ENCODE measurements at places on chromosomes 7 and 10.

GRCh38 chr10:123563994-123564393 lies 102.2 kb upstream of the GPR26 start:
- no peak for DNase-seq

GRCh38 chr10:48309711-48310226 lies 3.3 kb downstream of the MAPK8 start:
- DNase-seq: no peak

DNA sequence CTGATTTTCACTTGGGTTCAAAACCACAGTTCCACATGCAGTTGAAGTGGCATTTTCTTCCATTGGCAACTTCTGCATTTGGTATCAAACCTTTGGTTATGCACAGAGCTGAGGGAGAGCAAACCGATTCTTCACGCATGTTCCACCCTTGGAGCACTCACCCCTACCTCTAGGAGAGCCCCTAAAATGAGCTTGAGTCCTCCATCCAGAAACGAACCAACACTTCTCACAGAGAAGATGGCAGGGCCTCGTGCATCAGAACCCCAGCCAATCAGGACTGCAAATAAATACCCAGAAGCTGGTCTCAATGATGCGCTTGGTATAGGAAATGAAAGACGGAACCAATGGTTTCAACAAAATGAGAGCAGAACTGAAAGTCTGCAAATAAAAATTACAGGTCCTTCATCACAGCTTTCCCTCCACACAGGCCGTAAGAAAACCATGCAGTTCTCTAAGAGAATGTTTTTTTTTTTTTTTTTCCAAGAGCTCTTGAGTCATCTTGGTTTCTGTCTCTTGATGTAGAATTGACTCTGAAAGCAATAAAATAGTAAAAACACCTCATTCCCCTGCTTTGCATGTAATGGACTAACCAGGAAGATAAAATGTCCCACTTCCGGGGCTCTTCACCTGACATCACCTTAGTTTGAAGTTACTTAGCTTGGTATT lies 23.9 kb downstream of the KLF6 start:
- no peak for DNase-seq

DNA sequence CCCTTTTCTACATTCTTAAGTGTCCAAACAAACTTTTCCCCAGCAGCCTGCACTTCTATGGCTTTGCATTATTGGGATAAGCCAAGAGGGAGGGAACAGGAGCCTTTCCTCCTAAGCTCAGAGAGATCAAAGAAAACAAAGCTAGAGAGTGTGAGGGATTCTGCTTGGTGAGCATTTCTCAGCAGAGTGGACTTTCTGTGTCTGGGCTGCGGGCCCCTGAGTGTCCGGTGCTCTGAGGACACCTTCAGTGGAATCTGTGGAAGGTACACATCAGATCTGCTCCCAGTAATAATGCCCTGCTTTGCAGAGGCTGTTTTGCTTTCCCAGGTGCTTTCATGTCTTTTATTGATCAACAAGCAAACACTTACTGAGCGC lies 50.2 kb downstream of the KCNMA1 start:
- DNase-seq: no peak

- no peak for DNase-seq
Measured at GRCh38 chr10:52316500-52316899, 2.4 kb downstream of the DKK1 start.

- no peak for DNase-seq
Measured at GRCh38 chr7:45151967-45152366, 5.6 kb upstream of the RAMP3 start.

- DNase-seq: no peak
Measured at GRCh38 chr7:137867289-137867688, 20.5 kb upstream of the DGKI start.

- no peak for DNase-seq
Measured at GRCh38 chr10:11642566-11642965, 31.1 kb upstream of the USP6NL start.

GRCh38 chr10:16545116-16545736 lies 23.5 kb upstream of the C1QL3 start:
- DNase-seq: no peak

- DNase-seq: no peak
Measured at GRCh38 chr10:3806603-3807002, 21.6 kb upstream of the KLF6 start.

- no peak for DNase-seq
Measured at GRCh38 chr7:144775749-144776148, 60.1 kb downstream of the TPK1 start.

- no peak for DNase-seq
Measured at GRCh38 chr7:23467291-23467805, 2.9 kb downstream of the IGF2BP3 start.

- no peak for DNase-seq
Measured at GRCh38 chr10:4227586-4227985, 442.6 kb upstream of the KLF6 start.

DNA sequence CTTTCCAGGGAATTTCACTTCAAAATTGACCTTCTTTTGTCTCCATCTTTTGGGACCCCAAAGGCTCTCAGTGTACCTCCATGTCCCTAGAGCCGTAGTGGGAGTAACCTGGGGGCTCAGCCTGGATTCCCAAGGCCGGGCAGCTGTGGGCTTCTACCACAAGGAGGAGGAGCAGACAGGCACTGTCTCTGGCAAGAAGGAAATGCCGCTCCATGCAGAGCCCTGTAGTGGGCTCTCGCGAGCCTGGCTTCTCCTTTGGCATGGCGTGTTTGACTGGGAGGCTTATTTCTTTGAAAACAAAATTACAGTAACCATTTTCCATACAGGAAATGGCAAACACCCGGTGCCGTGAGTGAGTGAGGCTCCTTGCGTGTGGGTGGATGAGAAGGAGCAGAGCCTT lies 76.8 kb upstream of the FAM180A start:
- no peak for DNase-seq

DNA sequence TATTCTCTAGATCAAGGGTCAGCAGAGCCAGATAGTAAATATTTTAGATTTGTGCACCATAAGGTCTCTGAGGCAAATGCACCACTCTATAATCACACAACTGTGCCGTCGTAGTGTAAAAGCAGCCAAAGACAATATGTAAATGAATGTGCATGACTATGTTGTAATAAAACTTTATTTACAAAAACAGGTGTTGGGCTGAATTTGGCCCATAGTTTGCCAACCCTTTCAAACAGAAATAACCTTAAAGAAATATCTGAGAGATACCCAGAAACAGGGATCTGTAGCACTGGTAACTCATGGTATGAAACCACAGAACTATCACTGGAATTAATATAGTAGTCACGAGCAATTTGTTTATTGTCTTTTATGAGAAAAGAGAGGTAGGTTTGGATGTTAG lies 86.0 kb downstream of the ARID5B start:
- no peak for DNase-seq

GRCh38 chr7:51325261-51325676 lies 8.7 kb upstream of the COBL start:
- DNase-seq: no peak

DNA sequence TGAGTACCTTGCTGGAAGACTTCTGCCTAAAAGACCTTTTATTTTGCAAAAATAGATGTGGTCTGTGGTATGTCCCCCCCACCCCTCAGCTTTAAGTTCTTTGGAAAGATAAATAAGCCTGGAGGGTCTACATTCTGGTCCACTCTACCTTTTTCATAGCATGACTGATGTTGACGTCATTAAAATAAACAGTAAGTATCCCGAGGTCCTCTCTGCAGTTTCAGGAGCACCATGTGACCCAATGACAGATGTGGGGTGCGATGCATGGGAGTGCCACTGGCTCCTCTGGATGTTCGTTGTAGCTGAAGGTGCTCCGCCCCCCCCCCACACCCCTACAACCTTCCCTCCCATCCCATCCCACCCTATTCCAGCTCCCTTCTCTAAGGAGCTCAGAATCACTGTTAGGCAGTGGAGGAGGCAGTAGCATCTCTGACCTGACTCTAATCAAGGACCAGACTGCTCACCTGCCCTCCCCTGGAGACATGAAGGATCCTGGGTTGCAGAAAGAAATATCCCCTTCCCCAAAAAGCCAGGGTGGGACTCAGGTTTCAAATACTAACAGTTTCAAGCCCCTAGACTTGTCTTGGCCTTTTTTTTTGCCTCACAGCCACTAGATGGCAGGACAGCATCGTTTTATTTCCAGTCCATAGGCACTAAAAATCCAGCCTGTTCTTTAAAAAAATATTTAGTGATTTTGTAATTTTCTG lies 25.1 kb downstream of the CASP7 start:
- DNase-seq: peak; percentile 25

DNA sequence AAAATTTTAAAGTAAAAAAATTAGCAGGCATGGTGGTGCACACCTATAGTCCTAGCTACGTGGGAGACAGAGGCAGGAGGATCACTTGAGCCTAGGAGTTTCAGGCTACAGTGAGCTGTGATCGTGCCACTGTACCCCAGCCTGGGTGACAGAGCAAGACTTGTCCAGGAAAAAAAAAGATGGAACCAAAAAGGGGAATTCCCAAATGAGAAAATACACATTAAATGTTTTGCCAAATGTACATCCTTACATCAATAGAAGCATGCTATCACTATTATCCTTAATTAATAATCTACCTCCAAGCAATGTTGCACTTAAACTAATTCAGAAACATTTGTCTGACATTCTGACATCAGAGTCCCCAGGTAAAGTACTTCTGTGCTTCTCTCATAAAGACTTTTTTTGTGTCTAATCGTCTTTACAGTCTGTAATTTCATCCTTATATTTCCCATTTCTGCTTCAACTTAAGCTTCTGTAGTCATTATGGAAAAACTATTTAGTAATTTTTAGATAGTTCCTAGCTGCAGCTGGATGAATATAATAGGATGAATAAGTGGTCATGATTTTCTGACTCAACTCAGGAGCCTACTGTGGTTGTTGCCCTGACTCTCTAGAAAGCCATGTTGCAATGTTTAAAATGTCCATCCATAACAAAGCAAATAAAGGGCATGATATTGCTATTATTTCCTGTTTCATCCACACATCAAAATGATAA lies 57.7 kb downstream of the MYPN start:
- DNase-seq: no peak

DNA sequence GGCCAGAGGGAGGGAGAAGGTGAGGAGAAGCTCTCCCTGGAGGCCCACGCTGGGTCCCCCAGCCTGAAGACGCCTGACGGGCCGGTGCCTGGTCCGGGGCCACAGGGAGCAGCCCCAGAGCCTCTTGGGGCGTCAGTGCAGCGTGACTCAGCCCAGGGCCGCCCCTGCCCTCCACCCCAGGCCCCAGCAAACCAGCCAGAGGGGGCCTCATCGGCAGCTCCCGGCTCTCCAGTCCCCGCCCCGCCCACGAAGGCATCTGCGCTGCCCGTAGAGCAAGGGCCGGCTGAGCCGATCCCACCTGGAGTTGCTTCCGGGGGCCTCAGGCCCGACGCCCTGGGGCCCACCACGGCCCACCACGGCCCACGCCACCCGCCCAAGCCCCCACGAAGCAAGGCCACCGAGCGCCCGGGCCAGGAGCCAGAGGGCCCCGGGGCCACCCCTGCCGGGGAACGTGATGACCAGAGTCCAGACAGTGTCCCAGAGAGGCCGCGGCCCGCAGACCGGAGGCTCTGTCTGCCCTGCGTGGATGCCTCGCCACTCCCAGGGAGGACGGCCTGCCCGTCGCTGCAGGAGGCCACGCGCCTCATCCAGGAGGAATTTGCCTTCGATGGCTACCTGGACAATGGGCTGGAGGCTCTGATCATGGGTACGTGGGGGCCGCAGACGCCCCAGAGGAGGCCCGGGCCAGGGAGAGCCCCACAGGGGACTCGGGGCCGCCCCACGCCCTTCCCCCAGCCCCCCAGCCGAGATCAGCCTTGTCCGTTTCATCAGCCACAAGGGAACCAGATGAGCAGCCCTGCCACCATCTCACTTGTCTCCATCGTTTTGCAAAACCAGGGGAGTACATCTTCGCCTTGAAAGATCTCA lies 31.2 kb upstream of the UTF1 start:
- DNase-seq: no peak

- no peak for DNase-seq
Measured at GRCh38 chr7:36032361-36032818, 120.7 kb upstream of the EEPD1 start.

DNA sequence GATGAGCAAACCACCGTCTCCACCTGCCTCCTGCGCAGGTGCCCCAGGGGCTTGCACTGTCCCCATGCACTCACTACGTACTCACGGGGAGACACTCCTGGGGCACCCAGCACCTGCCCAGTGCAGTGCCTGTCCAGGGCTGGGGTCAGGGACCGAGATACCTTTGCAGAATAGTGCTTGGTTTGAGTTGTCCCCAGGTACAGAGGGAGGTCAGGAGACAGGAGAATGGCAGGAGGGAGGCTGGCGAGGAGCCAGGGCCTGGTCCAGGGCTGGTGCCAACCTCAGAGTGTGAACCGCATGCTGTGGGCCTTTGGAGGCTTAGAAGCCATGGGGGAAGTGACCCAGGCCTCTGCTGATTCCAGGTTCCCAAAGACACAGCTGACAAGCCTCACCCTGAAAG lies 110.1 kb upstream of the GPR26 start:
- no peak for DNase-seq

DNA sequence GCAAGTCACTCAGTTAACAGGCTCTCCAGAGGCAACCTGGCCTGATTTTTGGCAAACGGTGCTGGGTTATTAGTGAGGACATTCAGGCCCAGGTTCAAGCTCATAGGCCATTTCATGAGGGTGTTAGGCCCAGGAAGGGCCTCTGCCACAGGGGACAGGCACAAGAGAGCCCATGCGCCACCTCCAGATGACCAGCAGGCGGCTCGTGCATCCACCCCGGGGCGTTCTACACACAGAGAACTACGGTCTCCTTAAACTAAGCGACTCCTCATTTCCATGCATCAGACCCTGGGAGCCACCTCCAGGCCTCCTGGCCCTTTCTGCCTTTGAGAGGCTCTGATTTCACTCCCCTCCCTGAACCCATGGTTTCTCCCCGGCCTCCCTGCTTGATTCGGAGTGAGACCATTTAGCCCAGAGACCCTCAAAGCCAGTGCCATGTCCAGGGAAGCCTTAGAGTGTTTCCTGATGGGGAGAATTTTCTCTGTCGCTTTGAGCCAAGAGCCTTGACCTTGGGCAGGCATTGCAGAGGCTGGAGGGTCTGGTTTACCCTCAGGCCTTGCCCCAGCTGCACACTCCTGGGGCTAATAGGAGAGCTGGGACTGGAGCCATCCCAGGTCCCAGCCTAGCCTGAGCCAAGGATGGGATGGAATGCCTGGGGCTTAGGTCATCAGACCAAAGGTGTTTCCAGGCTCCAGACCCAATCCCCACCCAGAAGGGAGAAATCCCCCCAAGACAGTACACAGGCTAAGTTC lies 188.0 kb downstream of the GRID1 start:
- no peak for DNase-seq

- DNase-seq: no peak
Measured at GRCh38 chr7:6032641-6033040, 1.5 kb downstream of the ANKRD61 start.

GRCh38 chr10:62732841-62733653 lies 71.5 kb upstream of the ADO start:
- peak; percentile 64 for DNase-seq
